NCI-H226 (cell line): ENCODE measurements at places on chromosomes 3 and 15.

DNA sequence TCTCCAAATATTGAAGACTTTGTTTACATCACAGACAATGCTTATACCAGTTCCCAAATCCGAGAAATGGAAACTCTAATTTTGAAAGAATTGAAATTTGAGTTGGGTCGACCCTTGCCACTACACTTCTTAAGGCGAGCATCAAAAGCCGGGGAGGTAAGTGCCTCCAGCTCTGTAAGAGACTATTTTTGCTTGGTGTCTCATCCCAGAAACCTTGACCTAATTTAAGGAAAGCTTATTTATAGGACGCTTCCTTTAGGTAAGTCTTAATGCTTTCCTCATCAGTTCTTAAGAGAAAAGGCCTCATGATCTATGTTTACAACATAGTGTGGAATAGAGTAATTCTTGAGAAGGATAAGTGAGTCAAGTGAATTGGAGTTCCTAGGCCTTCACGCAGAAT, 11.8 kb downstream of the CCNB2 start:
- no peak for DNase-seq

- DNase-seq, result no peak
Observed at GRCh38 chr3:118802325-118803095, 232.1 kb downstream of the IGSF11 start.

GRCh38 chr3:15427981-15428380, 583 bp downstream of the EAF1 start:
- DNase-seq, result no peak

- DNase-seq, result peak; percentile 96
Observed at GRCh38 chr15:71079208-71080044, 35.8 kb upstream of the THSD4 start.

DNA sequence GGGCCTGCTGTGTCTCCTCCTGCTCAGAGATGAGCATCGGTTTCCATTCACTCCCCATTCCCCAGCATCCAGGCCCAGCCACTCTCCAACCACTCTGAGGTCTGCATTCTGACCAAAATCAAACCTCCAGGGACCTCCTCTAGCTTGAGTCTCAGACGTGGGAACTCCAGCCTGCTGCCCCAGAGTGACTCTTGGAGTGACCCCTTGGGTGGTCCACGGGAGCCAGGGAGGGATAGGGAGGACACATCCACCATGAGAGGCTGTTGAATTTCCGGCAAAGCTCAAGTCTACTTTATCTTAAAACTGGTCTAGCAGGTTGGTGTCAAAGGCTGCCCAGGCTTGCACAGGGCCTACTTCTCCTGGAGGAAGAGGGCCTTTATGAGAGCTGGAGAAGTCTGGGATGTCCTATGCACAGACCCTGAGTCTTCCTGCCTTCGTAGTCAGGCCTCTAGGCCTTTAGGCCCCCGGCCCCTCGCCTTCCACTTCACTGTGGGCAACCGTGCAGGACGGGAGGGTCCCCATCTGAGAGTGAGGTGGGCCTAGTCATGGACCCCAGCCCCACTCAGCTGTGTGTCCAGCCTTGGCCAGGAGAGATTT, 8.9 kb downstream of the CISH start:
- no peak for DNase-seq

GRCh38 chr3:44058022-44058867, 183.4 kb upstream of the TOPAZ1 start:
- no peak for DNase-seq

DNA sequence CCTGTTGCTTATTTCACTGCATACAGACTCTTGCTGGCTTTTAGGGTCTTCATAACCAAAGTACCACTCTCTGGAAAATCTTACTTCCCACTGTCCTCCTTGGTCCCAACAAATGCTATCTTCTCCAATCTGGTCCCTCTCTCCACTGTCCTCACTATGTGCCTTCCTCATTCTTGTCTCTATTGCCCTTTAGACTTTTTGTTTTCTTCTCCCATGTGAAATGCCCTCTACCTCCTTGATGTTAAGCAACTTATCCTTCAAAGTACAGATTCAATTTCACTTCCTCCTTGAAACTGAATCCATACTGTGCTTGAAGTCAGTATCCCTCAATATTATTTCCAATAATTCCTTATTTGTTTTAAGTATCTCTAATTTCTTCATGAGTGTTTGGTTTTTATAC, 60.8 kb downstream of the CGGBP1 start:
- DNase-seq, result no peak

GRCh38 chr3:108603691-108604090, 14.2 kb downstream of the DZIP3 start:
- DNase-seq, result no peak

DNA sequence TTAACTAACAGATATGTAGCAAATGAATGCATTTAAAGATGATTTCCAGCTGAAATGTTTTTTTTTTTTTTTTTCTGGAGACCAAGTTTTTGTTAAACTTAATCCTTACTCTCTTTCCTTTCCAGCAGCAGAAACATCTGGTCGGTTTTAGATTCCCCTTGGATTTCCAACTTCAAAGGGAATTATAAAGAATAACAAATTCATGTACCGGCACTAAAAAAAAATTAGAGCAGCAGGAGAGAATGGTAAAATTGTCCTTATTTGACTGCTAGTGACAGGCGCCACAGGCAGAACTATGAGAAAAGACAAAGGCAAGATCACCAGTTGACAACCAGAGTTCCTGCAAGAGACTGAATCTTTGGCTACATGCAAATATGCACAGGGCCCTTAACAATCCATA, 393.3 kb downstream of the TIGIT start:
- DNase-seq, result no peak

DNA sequence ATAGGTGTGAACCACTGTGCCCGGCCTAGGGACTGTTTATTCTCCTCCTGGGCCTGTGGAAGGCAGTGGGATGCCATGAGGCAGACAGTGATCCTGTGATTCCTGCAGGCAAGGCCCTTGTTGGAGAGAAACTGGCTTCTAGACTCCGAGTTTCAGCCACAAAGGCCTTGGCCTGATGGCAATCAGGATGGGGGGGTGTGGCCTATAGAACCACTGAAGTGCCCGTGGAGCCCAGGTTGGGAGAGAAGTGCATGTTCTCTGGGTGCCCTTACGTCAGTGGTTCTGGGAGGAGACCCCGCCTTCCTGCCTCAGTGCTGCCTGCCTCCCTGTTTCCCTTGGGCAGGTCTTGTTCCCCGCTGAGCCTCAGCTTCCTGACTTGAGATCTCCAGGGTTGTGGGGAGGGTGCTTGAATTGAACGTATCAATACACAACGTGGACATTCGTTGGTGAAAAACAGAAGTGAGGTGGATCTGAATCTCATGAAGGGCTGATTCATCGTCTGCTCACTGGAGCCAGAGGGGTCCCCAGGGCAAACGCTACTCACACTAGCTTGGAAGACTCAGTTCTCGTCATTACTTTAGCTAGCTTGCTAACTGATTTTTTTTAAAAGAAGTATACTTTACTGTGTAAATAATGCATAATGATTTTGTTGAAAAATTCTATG, 31.8 kb downstream of the IRAK2 start:
- no peak for DNase-seq

DNA sequence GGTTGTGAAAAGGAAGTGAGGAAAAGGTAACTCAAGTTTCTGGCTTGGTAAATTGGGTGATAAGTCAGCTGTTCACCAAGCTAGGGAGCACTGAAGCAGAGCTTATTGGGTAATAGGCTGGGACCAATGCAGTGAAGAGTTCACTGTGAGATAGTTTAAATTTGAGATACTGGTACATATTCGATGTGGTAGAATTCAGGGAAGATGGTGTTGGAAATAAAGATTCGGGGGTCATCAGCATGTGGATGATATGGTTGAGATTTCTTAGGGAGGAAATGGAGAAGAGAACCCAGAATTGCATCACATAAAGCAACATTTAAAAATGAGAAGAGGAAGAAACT, 16.9 kb downstream of the MME start:
- DNase-seq, result no peak

GRCh38 chr3:50319894-50320625, 2.5 kb downstream of the HYAL2 start:
- no peak for DNase-seq

DNA sequence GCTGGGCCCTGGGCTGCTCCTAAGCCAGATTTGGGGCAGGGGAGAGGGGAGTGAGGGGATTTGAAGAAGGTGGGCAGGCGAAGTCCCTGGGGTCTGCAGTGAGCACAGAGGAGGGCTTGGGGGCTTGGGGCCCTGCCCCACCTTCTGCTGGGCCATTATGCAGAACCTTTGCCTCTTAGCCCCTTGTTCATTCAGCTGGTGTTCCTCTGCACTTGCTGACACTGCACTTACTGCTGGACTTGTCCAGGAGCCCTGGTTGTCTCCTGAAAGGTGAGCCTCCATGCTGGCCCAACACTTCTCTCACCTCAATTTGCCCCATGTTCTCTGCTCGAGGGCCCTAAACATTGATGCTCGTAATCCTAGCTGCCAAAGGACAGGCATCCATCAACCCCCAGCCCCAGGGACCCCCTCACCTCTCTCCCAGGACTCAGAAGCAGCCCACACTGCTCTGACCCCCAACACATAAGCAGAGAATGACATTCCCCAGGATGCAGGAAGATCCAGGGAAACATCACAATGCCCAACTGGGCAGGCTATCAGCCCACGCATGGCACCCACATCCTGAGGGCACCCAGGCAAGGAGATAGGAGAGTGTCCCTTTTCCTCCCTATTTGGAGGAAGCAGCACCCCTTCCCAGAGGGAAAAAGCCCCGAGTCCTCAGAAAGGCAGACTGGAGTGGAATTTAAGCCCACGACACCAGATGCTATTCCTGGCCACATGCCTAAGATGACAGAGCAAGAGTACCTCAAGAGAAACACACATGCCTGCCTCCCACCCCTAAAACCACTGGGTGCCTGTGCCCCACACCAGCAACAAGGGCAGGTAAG, 76.8 kb downstream of the ADCY5 start:
- no peak for DNase-seq

DNA sequence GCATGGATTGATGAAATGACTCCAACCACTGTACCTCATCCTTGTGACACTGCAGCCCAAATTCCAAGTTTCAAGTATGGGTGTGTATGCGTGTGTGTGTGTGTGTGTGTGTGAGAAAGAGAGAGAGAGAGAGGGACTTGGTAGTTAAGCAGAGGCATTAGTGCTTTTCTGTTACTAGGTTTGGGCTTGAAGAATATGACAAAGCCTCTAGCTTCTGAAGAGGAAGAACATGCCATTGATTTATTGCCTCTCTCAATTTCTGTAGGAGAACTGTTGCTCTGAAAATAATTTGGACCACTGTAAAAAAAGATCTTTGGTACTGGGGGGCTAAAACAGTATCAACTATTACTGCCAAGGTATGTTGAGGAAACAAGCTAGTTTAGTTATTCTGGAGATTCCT, 139.2 kb downstream of the AQP9 start:
- DNase-seq, result no peak

DNA sequence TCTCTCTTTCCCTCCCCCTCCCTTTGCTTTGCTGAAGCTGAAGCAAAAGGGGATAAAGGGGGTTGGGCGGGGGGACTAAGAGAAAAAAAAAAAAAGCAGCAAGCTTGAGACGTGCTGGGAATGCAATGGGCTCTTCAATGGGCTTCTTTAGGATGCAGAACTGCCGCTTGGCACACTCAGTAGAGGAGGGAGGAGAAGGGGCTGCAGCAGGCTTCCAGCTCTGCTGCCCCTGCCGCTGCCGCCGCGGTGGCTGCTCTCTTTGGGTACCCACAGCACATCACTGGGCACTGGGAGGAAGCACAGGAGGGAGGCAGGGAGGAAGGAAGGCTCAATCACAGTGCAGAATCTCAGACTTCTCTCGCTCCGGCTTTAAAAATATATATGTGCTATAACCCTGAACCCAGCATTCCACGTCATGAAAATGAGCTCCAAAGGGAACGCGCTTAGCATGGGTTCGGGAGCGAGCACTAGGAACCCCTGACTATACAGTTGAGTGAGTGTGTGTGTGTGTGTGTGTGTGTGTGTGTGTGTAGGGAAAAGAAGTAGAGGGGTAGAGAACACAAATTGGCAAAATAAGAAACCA, 3.5 kb downstream of the SLITRK3 start:
- DNase-seq, result no peak

- DNase-seq, result peak; percentile 26
Observed at GRCh38 chr3:169604568-169604967, 58.9 kb downstream of the MECOM start.

DNA sequence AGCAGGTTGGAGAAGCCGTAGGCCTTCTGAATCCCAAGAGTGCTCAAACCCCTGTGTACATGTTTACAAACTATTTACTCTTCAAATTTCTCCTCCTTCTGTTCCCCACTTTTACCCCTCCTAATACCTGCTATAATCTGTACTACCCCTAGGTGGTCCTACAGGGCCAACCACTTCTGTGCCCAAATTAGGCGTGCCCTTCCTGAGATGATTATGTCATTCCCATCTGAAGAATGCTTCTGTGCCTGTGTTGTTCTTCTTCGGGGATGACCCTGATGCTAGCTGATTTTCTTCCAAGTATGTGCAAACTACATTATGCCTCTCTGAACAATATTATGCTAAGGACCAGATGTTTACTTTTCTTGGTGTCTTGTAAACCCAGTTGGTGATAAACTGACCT, 20.5 kb downstream of the RBP2 start:
- no peak for DNase-seq

GRCh38 chr3:46095307-46095706, 68.0 kb upstream of the XCR1 start:
- DNase-seq, result no peak
